ENCODE measurements at places on chromosomes 7 and 10.

GRCh38 chr7:124768525-124768924 is 2.9 kb upstream of the GPR37 start:
- no peak for DNase-seq

- no peak for DNase-seq
These were observed 24.1 kb downstream of the SEMA3D start for GRCh38 chr7:85162721-85163120.

- no peak for DNase-seq
These were observed 728 bp downstream of the CAV2 start for GRCh38 chr7:116500078-116500853.

GRCh38 chr7:112529521-112529920 is 48.7 kb downstream of the LSMEM1 start:
- DNase-seq = no peak

DNA sequence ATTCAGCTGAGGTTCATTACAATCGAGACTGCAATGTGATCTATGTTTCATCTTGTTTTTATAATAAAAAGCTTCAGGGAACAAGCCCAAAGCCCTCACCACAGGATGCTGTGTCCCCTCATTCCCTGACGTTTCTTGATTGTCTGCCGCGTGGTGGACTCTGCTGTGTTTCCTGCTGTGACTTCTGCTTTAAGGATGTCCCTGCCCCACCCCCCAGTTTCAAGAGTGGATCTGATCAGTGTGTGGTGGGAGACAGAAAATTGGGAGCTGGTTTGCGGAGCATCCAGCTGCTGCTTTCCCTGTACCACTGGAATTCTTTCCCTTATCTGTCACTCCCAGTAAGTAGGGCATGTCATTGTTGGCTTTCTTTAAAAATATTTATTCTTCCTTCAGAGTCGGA is 86.2 kb downstream of the CREM start:
- no peak for DNase-seq
